Iris pigment epithelial cell (primary cell): ENCODE measurements at places on chromosomes 7 and 10.
A peak's percentile ranks its signal among the peaks of the same experiment; 100 is the strongest.

- DNase-seq: no peak
Measured at GRCh38 chr7:2602406-2603043, 29.3 kb upstream of the TTYH3 start.

GRCh38 chr10:69516316-69516715 is 56.9 kb downstream of the NEUROG3 start:
- no peak for DNase-seq

DNA sequence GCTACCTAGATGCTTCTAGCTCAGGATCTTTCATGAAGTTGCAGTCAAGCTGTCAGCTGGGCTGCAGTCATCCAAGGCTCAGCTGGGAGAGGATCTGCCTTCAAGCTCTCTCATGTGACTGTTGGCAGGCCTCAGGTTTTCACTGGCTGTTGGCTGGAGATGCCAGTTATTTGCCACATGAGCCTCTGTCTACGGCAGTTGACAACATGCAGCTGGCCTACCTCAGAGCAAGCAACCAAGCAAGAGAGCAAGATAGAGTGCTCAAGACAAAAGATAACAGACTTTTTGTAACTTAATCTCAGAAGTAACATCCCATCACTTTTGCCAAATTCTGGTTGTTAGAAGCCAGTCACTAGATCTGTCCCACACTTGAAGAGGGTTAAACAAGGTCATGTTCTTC is 125.8 kb downstream of the TPST1 start:
- DNase-seq: peak; percentile 32

DNA sequence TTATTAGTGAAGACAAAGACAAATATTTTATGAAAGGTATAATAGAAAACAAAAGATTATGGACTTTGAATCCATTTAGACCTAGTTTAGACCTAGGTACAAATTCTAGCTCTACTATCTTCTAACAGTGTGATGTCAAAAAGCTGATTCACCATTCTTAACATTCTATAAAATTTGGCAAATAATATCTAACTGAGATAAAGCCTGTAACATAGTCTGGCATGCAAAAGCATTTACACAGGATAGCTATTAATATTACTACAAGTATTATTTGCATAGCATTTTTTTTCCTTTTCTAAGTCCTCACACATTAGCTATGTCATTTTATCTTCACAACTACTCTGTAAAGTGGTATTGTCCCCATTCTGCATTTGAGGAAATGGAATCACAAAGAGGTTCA is 179.6 kb upstream of the LRRTM3 start:
- DNase-seq: peak; percentile 54

DNA sequence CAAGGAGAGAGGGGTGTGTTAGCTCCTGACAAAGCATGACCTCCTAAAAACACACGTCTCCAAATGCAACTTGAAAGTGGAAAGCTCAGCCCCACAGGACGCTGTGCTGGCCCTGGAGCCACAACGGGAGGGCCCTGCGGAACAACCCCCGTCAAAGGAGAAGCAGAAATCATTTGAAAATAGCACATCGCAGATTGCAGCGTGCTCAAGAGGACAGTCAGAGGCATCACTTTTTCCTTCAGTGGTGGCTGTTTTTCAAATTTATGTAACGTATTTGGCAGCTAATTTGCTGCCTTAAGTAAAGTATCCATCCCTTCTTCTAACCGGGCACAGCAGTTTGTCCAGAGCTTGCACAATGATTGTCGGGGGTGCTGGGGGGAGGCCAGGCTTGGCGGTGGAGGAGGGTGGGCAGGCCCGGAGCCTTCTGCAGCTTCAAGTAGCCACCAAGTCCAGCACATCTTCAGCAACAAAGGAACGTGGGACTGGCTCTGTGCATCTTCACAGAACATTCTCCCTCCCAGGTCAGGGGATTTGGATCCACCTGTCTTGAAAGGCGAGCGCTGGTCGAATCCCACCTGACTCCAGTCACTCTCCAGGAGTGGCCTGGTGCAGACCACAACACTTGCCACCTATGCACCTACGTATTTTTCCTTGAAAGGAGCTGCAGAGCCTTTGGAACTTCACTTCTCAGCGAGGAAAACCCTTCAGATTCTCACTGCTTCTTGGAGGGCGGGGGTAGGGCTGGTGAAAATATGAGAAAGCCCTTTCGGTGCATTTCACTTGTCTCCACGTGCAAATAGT is 346.3 kb downstream of the DNAJB6 start:
- no peak for DNase-seq

DNA sequence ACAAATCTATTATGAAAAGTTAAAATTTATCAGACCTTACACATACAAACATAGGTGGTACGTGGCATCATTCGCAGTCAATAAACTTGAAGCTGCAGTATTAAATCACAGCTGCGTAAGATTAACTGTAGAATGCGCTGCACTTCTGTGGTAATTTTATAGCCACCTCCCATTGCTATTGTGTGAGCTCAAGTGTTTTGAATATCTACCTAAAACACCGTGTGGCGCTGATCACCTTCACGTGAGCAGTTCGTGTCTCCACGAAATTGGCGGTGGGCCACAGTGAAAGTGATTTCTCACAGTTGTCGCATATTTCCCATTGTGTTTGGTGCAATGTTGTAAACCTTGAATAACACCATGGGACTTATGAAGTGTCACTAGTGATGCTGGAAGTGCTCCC is 102.8 kb downstream of the PLPP4 start:
- no peak for DNase-seq

DNA sequence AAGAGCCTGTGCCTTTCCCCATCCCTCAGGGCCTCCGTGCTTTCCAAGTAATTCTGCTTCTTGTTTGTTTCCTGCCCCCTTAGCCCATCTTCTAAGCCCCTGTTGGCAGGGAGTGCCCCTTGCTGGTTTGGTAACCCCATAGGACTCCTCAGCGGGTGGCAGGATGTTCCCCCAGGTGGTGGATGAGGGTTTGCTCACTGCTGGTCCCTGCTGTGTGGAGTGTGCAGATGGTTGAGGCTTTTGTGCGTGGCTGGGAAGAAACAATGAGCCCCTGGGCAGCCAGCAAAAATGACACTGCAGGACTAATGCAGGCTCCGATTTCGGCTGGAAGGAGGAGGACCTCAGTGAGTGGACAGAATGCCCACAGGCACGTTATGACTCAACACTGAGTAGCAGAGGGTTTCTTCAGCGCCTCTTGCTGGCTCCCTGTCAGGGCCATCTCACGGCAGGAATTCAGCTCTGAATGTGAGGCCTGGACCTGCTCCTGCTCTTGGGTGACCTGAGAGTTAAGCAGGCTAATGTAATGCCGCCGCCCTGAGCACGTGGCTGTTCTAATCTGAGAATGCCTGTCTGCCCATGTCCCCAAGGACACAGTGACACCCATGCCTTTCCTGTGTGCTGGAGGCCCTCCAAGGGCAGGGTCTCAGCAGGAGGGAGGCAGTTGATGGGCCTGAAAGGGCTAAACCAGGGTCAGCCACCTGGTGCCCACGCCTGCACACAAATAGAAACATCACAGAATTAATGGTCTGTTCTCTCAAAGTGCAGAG is 16.6 kb downstream of the BAG3 start:
- peak; percentile 97 for DNase-seq

DNA sequence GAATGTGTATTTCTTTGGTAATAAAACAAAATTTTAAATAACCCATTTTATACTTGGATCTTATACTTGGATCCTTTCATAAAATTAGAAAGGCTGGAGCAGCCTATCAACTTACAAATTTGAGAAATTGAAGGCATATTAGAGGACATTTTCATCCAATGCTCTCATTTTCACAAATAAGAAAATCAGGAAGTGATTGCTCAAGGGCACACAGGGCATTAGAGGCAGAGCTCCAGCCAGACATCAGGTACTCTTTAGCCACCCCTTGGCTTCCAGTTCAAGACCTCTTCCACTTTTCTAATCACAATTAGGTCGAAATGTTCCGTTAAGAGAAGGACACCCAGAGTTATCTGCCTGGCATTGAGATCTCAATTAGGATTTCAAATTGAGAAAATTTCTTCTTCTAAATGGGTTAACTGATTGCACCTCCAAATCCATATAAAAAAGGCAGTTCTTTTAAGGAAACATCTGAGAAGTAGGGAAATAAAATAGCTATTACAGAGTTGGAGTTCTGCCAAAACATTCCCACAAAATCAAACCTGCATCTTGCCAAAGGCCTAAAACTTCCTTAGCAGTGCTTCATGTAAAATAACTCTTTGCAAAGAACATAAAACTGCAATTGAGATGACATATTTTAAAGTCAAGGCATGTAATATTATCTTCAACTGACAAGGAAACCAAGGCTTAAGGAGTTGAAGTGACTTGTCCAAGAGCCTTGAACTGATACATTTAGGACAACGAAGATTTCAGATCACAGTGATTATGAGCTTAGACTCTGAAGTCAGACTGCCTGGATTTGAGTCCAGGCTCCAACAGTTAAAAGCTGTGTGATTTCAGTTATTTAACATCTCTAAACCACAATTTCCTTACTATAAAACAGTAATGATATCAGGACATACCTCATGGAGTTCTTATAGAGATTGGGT is 2.4 kb downstream of the ACTA2 start:
- peak; percentile 14 for DNase-seq

GRCh38 chr10:867807-868206 is 63.7 kb downstream of the LARP4B start:
- peak; percentile 47 for DNase-seq

DNA sequence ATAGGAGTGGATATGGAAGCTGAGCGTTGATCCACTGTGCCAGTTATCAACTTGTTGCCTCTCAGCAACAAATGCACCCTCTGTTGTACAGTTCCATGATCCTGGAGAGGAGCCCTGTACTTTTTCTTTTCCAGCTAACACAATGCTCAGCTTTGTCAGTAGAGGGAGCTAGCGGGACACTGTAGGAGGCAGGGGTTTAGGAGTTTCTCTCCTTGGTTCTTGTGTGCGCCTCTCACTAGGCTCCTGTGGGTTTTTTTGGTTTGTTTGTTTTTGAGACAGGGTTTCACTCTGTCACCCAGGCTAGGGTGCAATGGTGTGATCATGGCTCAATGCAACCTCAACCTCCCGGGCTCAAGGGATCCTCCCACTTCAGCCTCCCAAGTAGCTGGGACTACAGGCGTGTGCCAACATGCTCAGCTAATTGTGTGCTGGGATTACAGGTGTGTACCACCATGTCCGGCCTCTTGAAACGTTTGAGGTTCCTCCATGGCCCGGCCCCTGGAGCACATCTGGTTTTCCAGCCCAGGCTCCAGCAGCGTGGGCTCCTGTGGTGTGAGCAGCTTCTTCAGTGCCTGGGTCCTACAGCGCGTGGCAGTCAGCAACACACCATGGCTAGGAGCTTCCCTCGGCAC is 12.0 kb upstream of the MARVELD1 start:
- DNase-seq: peak; percentile 72

DNA sequence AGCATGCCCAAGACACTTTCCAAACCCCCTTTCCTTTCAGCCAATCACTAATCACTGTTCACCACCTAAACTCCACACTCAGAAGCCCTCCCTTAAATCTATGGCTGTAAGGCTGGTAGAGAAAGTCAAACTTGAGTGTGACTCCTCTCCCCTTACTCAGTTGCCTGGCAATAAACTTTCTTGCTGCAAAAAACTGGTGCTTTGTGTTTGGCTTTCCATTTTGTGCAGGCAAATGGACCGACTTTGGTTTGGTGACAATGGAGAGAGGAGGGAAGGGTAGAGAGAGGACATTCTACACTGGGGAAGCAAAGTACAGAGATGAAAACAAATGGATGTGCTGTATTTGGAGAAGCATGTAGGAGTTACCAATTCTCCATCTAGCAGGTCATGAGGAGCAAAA is 84.9 kb downstream of the SLC25A13 start:
- DNase-seq: no peak

DNA sequence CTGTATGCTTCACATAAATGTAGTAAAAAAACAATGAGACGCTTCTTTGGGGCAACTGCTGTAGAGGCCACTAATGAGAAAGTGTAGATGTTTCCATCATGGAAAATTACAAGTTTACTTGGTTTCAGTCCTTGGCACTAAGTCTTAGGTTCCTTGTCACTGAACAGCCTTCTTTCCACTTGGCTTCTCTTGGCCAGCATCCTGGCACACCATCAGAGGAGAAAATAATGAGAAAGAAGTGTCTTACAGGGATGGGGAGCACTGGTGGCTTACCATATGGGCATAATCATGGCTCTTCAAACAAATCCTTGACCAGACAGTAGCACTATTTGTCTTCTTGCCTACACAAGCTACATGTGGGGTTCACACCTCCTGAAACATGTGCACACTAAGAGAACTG is 22.5 kb upstream of the SH3PXD2A start:
- no peak for DNase-seq
